Fibroblast of skin of scalp (primary cell): ENCODE measurements at places on chromosomes 3 and 15.

DNA sequence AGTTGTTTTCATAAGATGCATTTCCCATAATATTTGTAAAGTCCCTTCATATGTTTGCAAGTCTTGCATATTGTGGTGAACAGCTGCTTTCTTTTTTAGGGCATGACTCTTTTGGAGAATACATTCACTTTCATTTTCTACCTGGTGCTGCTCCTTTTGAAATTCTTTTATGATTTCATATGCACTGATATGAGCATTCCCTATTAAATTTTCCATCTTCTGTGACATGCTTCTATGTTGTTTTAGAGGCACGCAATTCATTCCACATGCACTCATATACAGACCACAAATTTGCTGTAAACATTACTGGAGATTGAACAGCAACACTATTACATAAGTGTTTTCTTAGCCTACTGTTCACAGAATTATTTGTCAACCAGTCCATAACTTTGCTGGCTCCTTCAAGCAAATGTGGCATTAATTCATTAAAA is 92.8 kb upstream of the TNFSF10 start:
- peak; percentile 29 for DNase-seq

GRCh38 chr15:45581919-45582318 is 5.3 kb upstream of the BLOC1S6 start:
- no peak for DNase-seq

DNA sequence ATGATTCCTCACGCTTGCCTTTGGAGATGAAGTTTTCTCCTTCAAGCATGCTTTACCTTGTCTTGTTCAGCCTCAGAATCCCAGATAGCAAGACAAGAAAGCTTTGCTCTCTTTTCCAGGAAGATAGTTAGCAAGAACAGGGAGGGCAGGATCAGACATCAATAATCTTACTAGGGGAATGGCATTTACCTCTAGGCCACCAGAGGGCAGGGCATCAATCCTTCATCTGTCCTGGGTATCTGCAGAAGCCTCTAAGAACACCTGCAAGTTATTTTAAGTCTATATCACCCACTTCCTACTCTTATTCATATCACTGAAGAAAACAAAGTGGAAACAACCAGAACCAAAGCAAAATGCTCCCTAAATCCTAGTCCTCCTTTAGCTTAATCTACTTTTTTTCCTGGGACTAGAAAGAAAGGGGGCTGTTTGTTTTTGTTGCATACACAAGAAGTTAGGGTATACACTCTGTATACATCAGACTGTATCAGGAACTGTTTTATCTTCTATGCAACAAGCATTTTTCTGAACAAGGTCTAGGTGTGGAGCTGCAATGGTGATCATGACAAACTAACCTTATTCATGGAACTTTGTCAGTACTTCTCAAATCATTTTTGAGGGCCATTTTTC is 862.5 kb downstream of the CADM2 start:
- DNase-seq = no peak

DNA sequence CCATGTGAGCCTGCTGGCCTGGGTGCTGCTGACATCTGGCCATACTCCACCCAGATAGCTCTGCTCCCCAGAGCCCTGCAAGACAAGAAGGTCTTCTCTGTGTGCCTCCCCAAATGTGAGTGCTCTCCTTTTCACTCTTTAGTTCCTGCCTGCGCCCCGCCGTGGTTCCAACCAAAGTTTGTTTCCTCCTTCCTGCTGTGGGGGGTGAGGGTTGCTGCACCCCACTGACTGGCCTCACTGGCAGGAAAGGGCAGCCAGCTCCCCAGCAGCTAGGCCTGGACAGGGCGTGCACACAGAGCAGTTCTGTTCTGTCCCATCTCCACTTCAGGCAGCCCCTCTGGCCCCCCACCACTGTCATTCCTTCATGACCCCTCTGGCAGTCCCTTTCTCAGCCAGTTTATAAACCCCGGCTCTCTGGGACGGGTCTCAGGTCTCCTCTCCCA is 5.4 kb upstream of the CCDC174 start:
- no peak for DNase-seq

- DNase-seq = no peak
These were observed 1.6 kb upstream of the P2RY13 start for GRCh38 chr3:151330899-151331298.

- no peak for DNase-seq
These were observed 4.0 kb downstream of the MAP2K1 start for GRCh38 chr15:66390678-66391077.

DNA sequence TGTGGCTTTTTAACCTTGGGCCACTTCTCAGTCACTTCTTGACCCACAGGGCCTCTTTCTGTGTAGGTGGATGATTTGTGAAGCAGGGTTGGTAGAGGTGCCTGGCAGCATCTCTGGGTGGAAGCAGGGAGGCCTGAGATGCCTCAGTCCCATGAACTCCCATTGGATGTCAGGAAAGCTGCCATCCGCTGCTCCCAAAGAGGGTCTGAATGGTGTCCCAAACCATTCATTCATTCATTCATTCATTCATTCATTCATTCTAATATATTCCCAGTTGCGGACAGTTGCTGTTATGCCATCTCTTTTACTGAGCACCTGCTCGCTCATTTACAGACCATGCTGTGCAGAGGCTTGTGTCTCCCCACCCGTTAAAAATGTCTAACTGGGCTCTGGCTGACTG is 98.7 kb downstream of the CHDH start:
- no peak for DNase-seq

GRCh38 chr3:171776839-171777583 is 33.3 kb downstream of the PLD1 start:
- DNase-seq = no peak

- no peak for DNase-seq
These were observed 195.8 kb downstream of the WDR72 start for GRCh38 chr15:53563627-53564026.

GRCh38 chr15:78065284-78065872 is 12.1 kb downstream of the TBC1D2B start:
- peak; percentile 98 for DNase-seq

DNA sequence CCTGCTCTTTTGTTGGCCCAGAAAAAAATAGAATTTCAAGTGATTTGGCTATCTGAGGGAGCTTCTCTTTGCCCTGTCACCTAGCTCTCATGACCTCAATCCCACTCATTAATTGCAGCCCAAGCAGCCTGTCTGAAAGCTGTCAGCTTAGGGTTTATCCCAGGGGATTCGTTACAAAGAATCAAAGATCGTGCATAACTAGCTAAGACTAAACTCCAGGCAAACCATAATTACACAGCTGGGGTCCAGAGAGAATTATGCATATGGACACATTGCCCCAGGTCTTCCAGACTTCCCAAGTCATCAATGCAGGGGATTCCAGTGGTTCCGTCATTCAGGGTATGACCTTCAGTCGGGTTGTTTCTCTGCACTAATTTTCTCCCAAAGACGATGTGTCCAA is 91.6 kb upstream of the CBLB start:
- DNase-seq = no peak

DNA sequence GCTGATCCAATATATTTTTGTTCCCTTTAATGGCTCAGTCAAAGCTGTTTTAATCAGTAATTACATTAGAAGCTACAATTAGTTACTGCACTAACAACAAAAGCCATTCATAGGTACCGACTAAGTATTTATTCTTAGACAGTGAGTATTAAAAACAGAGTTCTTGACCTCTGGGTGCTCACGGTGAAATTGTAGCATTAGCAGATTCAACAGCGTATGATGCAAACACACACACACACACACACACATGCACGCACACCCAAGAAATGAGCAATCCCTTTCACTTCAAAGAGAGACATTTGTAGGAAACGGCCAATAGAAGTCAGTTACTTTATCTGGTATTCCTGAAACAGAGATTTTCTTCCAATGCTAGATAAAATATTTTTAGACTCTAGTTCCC is 27.0 kb upstream of the MITF start:
- DNase-seq = no peak
